Melanocyte of skin (primary cell): ENCODE measurements at places on chromosomes 13 and 19. TPM values are rescaled to one million over a fixed set of nuclear protein-coding genes. Genes with fewer than 3 reads are reported as not detected.

Gene THSD1
- 0.67 and 1.7 TPM in 2 replicates for total RNA-seq

Gene FGF22
- total RNA-seq, result not detected in 2 replicates

Gene PNMA8C
- under 0.01 TPM in 1 of 2 replicates, not detected in the other for total RNA-seq

Gene VPS36
- total RNA-seq, result 34.4 and 64.3 TPM in 2 replicates

Gene LILRB4
- not detected in 2 replicates for total RNA-seq

Gene PDCD5
- total RNA-seq, result 77.8 and 87.2 TPM in 2 replicates

Gene SPATA13
- total RNA-seq, result 58.5 and 66.1 TPM in 2 replicates

Gene PRODH2
- not detected in 2 replicates for total RNA-seq

Gene ZNF429
- total RNA-seq, result 4.8 and 11.3 TPM in 2 replicates

Gene PLPP2
- total RNA-seq, result 1.4 and 1.8 TPM in 2 replicates

Gene PNMA8B
- 1.5 and 1.7 TPM in 2 replicates for total RNA-seq

Gene ZNF723
- total RNA-seq, result not detected in 2 replicates

Gene KIR2DL4
- total RNA-seq, result not detected in 2 replicates

Gene MYH14
- 0.46 and 1.00 TPM in 2 replicates for total RNA-seq

Gene KLF2
- total RNA-seq, result 0.31 and 5.3 TPM in 2 replicates

Gene AP1M1
- total RNA-seq, result 65.1 and 74.3 TPM in 2 replicates

Gene ARMC6
- total RNA-seq, result 48.6 and 63.3 TPM in 2 replicates

Gene SLAIN1
- 88.7 and 159 TPM in 2 replicates for total RNA-seq

Gene PEX11G
- total RNA-seq, result 2.2 and 2.7 TPM in 2 replicates

Gene NLRP4
- not detected in 2 replicates for total RNA-seq

Gene CCL25
- not detected in 2 replicates for total RNA-seq

Gene SLC46A3
- total RNA-seq, result 2.9 and 4.5 TPM in 2 replicates

Gene AMER2
- total RNA-seq, result under 0.01 TPM in 1 of 2 replicates, not detected in the other

Gene GFY
- total RNA-seq, result not detected in 2 replicates

Gene RYR1
- 1.1 and 1.4 TPM in 2 replicates for total RNA-seq

Gene PSG1
- not detected in 2 replicates for total RNA-seq

Gene PSG7
- total RNA-seq, result not detected in 2 replicates

Gene GNA15
- total RNA-seq, result not detected in 2 replicates

Gene KLK2
- total RNA-seq, result not detected in 2 replicates

Gene CPB2
- total RNA-seq, result not detected in 2 replicates
